IPS DF 6.9 (cell line): ENCODE measurements at places on chromosomes 7 and 10.

GRCh38 chr7:78510580-78511188, 712.1 kb downstream of the PHTF2 start:
- peak; percentile 48 for DNase-seq

GRCh38 chr10:68110027-68110426, 739 bp downstream of the MYPN start:
- no peak for DNase-seq

DNA sequence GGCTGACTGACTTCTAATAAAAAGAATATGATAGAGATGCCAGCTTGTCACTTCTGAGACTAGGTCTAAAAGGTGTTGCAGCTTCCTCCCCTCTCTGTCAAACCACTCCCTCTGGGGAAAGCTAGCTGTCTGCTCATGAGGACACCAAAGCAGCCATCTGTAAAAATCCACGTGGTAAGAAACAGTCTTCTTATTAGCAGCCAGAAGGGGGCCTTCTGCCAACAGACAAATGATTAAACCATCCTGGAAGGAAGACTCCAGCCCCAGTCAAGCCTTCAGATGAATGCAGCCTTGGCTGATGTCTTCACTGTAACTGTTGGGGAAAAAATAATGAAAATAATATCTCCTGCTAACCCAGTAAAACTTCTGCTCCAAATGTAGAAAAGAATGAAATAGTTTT, 41.9 kb upstream of the DAGLB start:
- no peak for DNase-seq

GRCh38 chr7:137850571-137850970, 3.8 kb upstream of the DGKI start:
- no peak for DNase-seq

- no peak for DNase-seq
Measured at GRCh38 chr10:18683427-18683826, 24.2 kb downstream of the ARL5B start.

- no peak for DNase-seq
Measured at GRCh38 chr7:56097700-56098099, 4.9 kb upstream of the PHKG1 start.

DNA sequence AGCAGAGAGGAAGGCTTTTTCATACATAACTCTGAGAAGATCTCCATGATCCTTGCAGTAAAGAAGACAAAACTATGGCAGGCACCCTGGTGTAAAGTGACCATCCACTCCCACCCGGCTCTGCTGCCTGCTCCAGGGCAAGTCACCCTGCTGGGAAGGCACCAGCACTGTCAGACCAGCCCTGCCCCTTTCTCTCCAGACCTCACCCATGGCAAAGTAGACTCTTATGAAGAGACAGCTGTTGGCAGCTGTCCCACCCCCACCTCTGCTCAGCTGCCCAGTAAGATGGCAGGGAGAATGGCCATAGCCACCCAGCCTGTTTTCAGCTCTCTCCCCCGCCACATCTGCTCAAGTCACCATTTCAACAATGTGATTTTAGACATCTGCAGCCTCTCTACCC, 8.6 kb upstream of the ZMIZ2 start:
- DNase-seq, result no peak

- DNase-seq, result no peak
Measured at GRCh38 chr7:28328146-28328545, 84.2 kb upstream of the CREB5 start.

- no peak for DNase-seq
Measured at GRCh38 chr10:12556039-12556438, 206.7 kb downstream of the CAMK1D start.

DNA sequence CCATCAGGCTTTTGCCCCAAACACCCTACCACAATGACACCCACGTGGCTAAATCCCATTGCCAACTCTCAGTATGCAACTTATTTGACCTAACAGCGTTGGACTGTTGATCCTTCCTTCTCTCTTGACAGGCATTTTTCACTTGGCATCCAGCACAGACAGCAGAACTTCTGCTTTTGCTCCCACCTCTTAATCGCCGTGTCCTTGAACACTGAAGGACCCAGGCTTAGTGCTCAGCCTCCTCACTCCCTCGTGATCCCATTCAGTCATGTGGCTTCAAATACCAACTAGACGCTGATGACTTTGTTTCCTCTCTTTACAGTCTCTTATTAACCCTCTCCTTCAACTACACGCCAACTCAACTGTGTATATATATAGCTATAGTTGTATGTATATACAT, 25.0 kb downstream of the ZFAND2A start:
- no peak for DNase-seq

- no peak for DNase-seq
Measured at GRCh38 chr10:19788075-19788686, 28.1 kb upstream of the PLXDC2 start.

- no peak for DNase-seq
Measured at GRCh38 chr7:5773661-5774086, 7.8 kb downstream of the RNF216 start.

DNA sequence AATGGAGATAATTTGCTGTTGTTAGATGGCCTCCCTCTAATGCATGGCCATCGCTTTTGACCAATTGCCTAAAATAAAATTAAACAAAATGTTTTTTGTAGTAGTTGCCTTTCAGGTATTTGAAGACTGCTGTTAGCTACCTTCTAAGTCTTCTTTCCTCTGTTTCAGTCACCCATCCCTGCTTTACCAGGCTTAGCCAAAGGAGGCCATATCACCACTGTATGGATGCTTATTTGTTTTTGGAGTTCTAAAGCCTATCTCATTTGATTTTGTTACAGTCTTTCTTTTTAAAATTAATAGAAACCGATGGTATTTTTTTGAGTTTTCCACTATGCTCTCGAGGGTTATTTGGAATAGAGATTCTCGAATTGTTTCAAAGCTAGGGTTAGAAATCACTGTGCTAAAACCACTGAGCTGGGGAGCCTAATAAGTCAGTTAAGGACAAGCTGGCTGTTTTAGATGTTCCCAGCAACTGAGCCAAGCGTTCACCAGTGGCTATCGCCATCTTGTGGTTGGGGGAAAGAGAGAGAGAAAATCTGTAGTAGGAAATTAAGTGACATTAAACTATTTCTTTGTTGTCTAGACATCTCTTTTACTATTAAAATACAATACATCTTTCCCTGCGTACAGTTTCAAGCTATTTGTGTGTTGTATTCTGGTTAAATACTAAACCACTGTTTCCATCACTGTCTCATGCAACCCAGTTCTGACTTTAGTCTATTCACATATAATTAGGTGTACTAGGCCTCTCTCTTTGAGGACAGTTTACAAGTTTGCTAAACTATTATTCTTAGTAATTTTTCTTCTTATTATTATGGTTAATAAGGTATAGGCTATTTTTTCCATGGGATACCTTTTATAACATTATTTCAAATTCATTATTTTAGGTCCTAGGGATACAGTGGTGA, 52.2 kb downstream of the GPR158 start:
- DNase-seq, result peak; percentile 25

GRCh38 chr7:138188290-138188858, 112.1 kb downstream of the AKR1D1 start:
- no peak for DNase-seq

DNA sequence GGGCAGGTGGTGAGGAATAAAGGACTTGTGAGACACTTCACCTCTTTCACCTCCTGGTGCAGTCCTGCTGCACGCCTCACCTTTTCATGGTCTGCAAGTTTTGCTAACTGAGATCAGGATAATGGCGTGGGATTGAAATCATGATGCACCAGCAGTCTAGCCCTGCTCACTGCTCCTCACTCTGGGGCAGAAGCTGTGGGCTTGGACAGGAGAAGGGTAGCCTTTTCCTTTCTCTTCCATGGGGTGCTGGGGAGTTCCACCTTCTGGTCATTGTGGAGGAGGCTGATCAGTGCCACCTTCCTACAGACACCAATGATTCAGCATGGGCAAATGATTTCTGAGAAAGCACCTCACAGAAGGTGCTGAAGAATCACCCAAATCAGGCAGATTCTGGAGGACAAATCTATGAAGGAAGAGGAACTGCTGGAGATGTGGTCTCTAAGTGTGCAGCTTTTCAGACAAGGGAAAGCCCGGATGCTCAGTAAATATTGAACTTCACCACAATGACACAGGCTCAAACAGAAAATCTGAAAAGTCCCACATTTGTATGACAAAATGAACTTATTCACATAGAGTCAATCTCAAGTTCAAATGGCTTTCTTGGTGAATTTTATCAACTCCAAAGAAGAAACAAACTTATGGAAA, 19.7 kb downstream of the MBL2 start:
- no peak for DNase-seq

DNA sequence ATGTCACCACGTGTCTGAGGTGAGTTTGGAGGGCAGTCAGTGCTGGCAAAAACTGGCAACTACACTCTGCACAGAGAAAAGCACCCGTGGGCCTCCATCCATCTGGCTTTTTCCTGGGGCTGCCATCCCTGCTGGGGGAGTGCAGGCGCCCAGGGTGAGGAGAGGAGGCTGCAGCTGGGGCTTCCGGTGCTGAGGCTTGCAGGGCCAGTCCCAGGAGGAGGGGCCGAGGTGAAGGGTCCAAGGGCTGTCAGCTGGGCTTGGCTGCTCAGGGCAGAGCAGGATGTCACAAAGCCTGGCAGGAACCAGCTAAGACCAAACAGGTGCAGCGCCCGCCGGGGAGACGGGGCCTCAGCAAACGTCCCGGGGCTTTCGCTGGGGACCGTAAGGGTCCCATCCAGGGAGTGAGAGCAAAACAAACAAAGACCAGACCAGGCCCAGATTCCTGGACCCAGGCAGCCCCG, 77.2 kb downstream of the CFAP46 start:
- DNase-seq, result no peak
